ENCODE measurements at places on chromosomes 4 and X.

- peak; percentile 13 for DNase-seq
These were observed 16.0 kb downstream of the CCNQ start for GRCh38 chrX:153582896-153583295.

DNA sequence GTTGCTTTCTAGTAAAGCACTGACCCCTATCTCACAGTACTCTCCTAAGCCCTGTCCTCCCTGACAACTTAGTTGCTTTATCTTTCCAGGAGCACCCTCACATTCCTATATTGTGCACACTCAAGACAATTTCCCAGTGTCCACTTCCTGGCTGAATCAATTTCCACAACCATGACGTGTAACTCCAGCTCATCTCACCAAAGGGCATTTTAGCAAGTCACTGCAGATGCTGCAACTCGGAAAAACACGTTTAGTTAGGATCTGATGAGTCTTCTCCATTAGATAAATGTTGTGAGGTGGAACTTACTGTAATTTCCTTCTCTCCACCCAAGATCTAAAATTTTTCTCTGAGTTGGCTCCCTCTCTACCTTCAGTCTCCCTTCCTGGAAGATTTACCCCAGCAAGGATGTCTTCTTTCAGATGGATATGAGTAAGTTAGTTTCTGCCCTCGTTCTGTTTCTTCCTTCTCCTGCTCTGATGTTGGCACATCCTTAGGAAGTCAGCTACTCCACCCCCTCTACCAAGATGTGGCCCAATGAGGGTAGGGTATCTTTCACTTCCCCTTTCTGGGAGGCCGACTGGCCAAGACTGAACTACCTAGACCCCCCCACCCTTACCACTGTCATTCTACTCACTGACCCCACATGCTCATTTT, 28.8 kb upstream of the IL13RA1 start:
- DNase-seq, result no peak

DNA sequence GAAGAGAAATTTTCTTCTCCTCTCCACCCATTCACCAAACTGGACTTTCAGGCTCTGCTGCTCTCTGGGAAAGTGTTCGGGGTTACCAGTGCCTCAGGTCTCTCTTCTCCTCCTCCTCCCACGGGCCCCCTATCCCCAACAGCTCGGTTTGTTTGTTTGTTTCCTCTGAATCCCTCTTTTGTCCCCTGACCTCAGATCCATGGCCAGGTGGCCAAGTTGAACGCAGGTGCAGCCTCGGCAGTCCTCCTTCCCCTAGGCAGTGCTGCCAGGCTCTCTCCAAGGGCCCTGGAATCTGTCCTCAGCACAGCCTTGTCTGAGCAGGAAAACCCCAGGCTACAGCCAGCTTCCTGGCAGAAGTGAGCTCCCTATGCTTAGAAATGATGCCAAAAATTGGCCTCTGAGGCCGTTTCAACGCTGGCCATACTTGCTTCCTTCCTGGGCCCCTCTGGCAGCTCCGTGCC, 60.0 kb downstream of the FHDC1 start:
- no peak for DNase-seq

GRCh38 chrX:132748909-132749308, 209.5 kb downstream of the HS6ST2 start:
- no peak for DNase-seq

DNA sequence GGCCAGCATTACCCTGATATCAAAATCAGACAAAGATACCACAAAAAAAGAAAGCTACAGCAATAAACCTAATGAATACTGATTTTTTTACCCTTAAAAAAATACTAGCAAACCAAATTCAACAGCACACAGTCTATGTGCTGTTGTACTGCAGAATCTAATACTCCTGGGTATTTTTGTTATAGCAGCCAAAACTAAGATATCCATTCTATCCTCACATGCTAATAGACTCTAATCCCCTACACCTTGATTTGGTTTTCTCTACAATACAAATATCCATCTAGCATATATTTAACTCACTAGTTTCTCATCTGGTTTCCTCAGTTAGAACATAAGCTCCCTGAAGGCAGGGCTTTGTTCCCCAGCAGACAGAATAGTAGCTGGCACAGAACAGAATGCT, 12.4 kb downstream of the CLOCK start:
- no peak for DNase-seq

GRCh38 chr4:19961091-19961490, 290.6 kb upstream of the SLIT2 start:
- DNase-seq, result no peak

- DNase-seq, result no peak
These were observed 1.1 kb upstream of the RRH start for GRCh38 chr4:109826719-109827118.

DNA sequence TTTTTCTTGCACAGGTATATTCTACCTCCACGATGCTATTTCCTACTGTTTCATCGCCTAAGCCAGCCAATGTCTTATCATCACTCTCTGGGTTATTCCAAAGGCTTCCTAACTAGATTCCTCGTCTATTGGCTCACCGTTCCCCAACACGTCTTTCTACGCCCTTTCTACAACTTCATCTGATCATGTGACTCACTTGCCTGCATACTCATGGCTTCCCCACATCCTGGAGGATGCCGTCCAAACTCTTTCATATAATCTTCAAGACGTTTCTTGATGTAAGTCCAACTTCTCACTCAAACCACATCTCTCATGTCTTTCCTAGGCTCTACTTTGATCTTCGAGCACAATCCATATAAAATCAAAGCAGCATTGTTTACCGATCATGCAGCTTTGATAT, 322.0 kb upstream of the PPARGC1A start:
- no peak for DNase-seq

DNA sequence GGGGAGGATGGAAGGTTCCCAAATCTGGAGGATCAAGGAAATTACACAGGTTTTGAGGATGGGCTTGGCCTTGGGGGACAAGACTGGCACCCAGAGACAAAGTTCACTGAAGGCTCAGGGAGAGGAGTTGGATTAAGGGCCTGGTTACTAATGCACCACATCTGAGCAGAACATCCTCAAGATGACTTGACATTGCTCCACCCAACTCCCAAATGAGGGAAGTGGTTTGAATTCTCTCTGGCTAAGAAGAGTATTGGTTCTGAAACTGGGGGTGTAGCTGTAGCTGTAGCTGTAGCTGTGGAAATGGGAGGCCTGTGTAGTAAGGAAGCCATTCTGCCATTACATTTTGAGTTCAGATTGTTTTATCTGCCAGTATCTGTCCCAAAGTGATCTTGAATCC, 129.4 kb downstream of the RASL11B start:
- DNase-seq, result no peak

GRCh38 chrX:49198540-49199314, 1.3 kb downstream of the SYP start:
- DNase-seq, result no peak

DNA sequence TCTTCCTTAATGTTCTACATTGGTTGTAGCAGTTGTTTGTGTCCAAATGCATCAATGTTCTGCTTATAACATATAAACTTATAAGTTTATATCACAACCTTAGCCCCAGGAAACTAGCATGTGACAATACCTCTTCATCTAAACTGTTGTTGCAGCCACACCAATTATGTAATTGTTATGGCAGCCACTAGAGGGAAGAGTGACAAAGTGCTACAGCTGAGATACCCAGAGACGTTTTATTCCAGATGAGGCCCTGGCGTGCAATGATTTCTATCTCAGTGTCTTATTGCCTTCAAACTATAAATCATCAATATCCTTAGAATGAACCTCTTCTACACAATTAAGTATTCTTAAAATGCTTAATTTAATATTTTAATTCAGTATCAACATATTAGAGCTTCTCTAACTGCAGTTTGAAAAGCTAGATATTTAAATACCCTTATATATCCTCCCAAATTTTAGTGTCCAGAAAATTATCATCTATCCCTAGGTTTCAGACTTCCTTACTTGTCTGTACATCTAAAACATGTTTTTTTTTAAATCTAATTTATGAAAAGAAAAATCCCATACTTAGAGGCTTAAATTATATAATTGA, 171.6 kb downstream of the PCDH10 start:
- DNase-seq, result no peak

GRCh38 chr4:58590722-58591121, 1480.5 kb upstream of the IGFBP7 start:
- no peak for DNase-seq

- DNase-seq, result no peak
These were observed 303.7 kb downstream of the CAMK2D start for GRCh38 chr4:113457886-113458285.

Measured in activated CD4-positive, CD25-positive, alpha-beta regulatory T cell (primary cell).